Aorta (tissue), 5 donors: ENCODE measurements at places on chromosomes 5 and 9. TPM values are rescaled to one million over a fixed set of nuclear protein-coding genes. Genes with fewer than 3 reads are reported as not detected.

The ZNF367 gene
- 1.4 TPM for polyA plus RNA-seq

The SLC36A3 gene
- not detected for polyA plus RNA-seq

DNA sequence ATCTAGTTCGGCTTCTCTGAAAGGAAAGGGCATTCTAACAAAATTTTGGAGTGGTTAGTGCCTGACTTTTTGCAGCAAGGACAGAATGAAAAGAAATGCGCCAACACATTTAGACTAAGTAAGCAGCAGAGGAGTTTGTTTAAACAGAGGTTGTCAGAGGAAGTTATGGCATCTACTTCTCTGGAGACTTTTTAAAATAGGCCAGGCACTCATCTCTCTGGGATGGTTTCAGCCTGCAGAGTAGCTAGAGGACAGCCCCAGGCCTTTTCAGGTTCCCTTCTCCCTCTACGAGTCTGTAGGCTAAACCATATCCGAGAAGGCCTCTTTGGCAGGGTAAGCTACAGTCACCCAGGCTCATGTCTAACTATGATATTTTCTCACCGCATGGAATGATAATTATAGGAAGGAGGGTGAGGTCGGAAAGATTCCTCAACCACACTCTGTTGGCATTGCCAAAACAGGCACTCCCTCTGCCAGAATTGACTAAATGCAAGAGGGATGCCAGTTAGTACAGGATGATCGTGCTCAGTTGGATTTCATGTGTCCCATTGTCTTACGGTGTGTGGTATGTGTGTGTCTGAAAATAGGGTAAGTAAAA, 1.4 kb upstream of the CTXN3 start:
- no peaks in the 10 kb centered on the region for H3K27me3 ChIP-seq
- H3K4me1 ChIP-seq, result no peaks in the 10 kb centered on the region
- H3K4me3 ChIP-seq, result no peak overlapping the region

- no peak overlapping the region for H3K4me3 ChIP-seq
- no peak overlapping the region for H3K27ac ChIP-seq
- H3K4me1 ChIP-seq, result no peaks in the 10 kb centered on the region
- no peak for DNase-seq
These were observed 35.7 kb upstream of the LURAP1L start for GRCh38 chr9:12739014-12739652.

- H3K4me1 ChIP-seq, result no peaks in the 10 kb centered on the region
- no peaks in the 10 kb centered on the region for H3K27me3 ChIP-seq
- no peak overlapping the region for H3K27ac ChIP-seq
These were observed 7.0 kb upstream of the SCGB3A1 start for GRCh38 chr5:180598316-180598701.

- H3K36me3 ChIP-seq, result no peaks in the 10 kb centered on the region
- no peak for DNase-seq
These were observed 112.8 kb downstream of the EMB start for GRCh38 chr5:50328193-50328729.

- no peak overlapping the region for H3K27ac ChIP-seq
- DNase-seq, result no peak
- H3K36me3 ChIP-seq, result no peaks in the 10 kb centered on the region
- H3K4me1 ChIP-seq, result no peaks in the 10 kb centered on the region
- H3K27me3 ChIP-seq, result no peaks in the 10 kb centered on the region
- no peak overlapping the region for H3K4me3 ChIP-seq
These were observed 132.2 kb upstream of the PTGER4 start for GRCh38 chr5:40547557-40547956.

GRCh38 chr9:98983295-98984268, 39.9 kb downstream of the COL15A1 start:
- peak; percentile 64 for DNase-seq
- H3K36me3 ChIP-seq, result no peaks in the 10 kb centered on the region
- no peaks in the 10 kb centered on the region for H3K27me3 ChIP-seq
- H3K4me3 ChIP-seq, result no peak overlapping the region
- H3K4me1 ChIP-seq, result no peaks in the 10 kb centered on the region
